Esophagus squamous epithelium (tissue), 5 donors: ENCODE measurements at places on chromosomes 2 and 18.

DNA sequence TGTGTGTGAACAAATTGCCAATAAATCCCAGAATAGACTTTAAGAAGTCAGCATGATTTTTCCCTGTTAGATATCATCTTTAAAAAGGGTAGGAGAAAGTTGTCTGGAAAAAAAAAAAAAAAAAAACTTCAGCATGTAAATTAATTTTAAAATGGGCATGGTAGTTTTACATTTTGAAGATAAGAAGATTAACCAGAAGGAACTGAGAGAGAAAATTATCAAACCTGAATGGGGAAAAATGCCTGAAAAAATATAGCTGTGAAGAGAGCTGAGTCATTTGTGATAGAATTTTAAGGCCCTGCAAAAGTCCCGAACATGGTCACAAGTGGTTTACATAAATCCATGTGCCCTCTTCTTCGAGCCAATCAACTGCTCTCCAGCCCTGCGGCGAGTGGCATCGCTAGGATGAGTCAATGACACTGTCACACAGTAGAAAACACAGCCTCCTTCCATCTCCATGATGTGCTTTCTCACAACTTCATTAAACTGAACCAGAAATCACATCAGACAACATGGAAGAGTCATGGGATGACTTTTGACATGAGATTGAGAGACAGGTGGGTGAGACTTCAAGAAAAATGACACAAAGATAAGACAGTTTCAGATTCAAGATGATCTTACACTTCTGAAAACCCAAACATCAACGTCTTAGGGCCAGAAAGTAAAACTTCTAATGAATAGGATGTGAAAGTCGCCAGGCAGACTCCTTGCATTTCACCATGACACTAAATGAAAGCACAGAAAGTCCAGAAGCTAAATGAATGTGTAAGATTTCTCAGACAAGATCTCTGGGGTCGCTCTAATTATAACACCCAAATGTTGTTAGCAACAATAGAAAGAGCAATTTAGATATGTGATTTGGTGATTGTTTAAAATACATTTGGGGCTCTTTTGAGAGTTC lies 273.0 kb upstream of the ID2 start:
- DNase-seq, result no peak

- DNase-seq, result no peak
These were observed 830 bp downstream of the DNER start for GRCh38 chr2:229713371-229714079.

DNA sequence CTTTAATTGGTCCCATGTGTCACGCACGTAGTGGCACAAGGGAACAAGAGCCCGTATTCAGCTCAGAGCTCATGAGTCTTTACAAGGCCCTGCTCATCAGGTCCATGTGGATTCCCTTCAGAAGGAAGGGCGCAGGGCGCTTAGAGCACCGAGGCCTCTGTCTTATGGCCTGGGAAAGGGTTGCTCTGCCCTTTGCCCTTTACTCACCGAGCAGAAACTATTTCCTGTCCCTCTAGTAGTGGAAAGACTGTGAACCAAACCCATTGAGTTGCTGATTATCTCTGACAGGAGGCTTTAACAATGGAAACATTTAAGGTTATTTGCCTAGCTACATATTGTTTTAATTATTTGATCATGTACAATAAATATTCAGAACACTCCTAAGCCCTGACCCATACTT lies 102.0 kb upstream of the ACAA2 start:
- no peak for DNase-seq

GRCh38 chr18:567122-567521 lies 13.1 kb upstream of the CETN1 start:
- DNase-seq, result no peak

GRCh38 chr2:72040629-72041571 lies 106.8 kb downstream of the CYP26B1 start:
- DNase-seq, result no peak

- no peak for DNase-seq
These were observed 83.0 kb downstream of the MGAT5 start for GRCh38 chr2:134336921-134337320.

DNA sequence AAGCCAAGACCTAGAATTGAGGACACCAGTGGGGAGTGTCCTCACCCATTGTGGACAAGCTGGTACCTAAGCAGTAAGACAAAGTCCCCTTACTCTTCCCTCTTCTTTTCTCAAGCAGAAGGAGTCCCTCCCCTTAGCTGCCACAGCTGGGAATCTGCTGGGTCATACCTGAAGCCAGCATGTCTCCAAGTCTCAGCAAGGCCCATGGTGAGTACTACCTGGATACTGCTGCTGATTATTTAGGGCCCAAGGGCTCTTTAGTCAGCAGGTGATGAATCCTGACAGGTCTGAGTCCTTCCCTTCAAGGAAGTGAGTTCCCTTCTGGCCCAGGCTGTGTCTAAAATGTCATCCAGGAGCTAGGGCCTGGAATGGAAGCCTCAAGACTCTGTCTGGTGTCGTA lies 198.6 kb upstream of the STK17B start:
- no peak for DNase-seq

- DNase-seq, result no peak
These were observed 393.8 kb upstream of the LYPD1 start for GRCh38 chr2:133063775-133064174.

GRCh38 chr2:121334581-121335293 lies 49.7 kb upstream of the TFCP2L1 start:
- DNase-seq, result no peak

DNA sequence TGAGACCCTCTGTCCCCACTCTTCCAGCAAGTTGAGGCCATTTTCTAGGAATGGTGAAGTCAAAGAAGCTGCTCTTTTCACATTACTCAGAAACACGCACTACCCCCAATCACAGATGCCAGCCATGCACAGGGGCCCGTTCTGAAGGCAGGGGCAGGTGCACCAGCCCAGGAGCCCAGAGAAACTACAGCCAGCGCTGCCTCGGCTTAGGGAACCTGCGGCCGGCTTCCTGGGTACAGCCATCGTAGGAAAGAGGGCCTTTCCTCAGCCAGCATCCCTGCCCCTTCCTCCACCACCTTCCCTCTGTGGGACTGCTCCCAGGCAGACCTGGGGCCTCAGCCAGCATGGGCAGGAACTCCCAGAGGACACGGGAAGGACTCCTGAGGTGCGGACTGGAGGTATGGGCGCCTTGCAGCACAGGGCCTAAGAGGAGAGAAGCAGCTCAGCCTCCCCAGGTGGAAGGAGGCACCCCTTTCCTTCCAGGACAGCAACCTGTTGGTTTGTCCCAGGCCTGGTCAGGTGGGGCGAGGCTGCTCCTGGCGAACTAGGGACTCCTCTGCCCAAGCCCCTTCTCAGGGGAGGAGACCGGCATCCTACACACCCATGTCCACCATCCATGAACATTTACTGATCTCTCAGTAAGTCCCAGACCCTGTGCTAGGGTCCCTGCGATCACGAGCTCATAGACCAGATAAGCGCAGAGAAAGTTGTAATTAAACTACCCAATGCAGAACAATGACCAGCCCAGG lies 99.0 kb upstream of the ID2 start:
- no peak for DNase-seq

- no peak for DNase-seq
These were observed 76.8 kb downstream of the DYSF start for GRCh38 chr2:71530211-71530610.

GRCh38 chr2:39246382-39246980 lies 2.7 kb upstream of the CDKL4 start:
- no peak for DNase-seq

GRCh38 chr2:164719996-164720941 lies 99.0 kb upstream of the GRB14 start:
- no peak for DNase-seq

GRCh38 chr2:185179743-185180142 lies 558.9 kb upstream of the FSIP2 start:
- DNase-seq, result no peak

DNA sequence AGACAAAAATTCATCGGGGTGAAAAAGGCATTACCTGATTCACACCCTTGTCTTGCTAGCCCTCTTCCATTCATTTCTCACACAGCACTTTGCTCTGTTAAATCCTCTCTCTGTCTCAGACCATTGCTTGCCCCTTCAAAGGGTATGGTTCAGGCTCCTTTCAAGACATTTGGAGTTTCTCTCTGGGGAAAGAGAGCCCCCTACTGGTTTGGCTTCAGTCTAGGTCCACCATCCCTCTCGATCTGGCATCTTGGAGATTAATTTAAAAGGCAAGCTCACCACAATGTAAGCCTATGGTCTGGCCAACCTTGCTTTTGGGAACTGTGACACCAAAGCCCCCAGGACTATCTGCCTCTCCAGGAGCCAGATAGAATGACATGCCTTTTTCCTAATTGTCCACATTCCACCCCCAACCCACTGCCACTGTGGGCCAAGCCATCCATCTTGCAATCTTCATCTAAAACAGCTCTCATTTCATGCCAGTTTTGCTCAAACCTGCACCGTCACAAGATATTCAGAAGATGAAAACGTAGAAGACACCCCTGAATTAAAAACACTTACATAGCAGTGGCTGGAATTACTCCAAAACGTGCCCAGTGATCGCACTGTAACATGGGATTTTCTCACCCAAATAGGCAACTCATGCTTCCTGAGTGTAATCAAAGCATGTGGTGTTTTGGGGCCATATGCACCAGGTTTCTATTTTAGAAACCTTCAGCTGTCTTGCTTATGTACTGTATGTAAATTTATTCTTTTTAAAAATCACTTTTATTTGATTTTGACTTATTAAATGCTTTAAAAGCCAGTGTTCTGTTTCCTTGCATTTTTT lies 93.9 kb downstream of the FARSB start:
- no peak for DNase-seq

DNA sequence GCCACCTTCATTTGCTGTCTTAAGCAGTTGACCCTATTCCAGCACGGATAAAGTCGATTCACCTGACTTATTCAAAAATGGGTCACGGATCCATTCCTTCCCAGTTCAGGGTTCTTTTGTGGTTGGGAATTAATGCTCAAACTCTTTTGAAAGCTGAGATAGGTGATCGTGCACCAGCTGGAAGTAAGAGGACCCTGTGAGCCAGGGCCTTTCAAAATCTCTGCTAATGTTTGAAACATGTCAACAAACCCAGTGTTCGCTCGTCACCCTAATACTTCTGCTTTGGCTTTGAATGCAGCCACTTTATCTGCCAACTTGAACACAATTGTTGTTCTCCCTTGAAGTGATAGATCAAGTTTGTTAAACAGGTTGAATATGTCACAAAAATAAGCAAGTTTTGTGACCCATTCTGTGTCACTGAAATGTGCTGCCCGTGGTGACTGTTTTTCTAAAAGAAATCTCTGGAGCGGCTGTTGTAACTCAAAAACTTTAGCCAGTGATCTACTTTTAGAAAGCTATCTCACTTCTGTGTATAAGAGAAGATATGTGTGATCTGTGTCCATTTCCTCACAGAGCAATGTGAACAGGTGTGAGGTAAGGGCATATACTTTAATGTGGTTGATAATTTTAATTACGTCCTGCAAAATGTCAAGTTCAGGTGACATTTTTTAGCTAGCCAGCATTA lies 16.9 kb downstream of the HAT1 start:
- no peak for DNase-seq

- DNase-seq, result no peak
These were observed 52.9 kb downstream of the ANTXR1 start for GRCh38 chr2:69065735-69066336.

GRCh38 chr2:48900321-48901014 lies 144.9 kb upstream of the LHCGR start:
- no peak for DNase-seq

GRCh38 chr2:203662487-203662886 lies 44.0 kb upstream of the CD28 start:
- DNase-seq, result no peak

- DNase-seq, result no peak
These were observed 155.0 kb downstream of the CERS6 start for GRCh38 chr2:168611091-168611490.

GRCh38 chr2:179983250-179983932 lies 23.7 kb downstream of the CWC22 start:
- no peak for DNase-seq

- DNase-seq, result no peak
These were observed 45.6 kb downstream of the MREG start for GRCh38 chr2:215967590-215968378.

GRCh38 chr2:230128623-230129342 lies 60.1 kb upstream of the SLC16A14 start:
- no peak for DNase-seq

DNA sequence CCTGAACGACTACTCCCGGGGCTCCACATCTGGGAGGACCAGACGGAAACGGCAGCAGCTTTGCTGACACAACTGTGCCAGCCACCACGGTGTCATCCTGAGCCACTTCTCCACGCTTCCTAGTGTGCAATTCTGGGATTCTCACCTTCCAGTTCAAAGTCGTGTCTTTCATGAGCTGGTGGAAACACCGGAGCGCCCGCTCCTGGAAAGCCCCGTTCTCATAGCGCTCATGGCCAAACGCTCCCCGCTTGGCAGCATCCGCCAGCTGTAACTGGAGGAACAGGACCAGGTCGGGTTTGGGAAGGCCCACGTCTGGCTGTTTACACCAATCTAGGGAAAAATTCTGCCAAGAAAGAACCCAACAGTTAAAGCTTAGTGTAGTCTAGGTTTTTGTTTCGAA lies 8.3 kb downstream of the DTYMK start:
- no peak for DNase-seq

GRCh38 chr2:224278531-224278930 lies 123.4 kb downstream of the FAM124B start:
- no peak for DNase-seq
